ENCODE measurements at places on chromosomes 16 and 17. TPM values are rescaled to one million over a fixed set of nuclear protein-coding genes. Genes with fewer than 3 reads are reported as not detected.

Gene KRTAP17-1
- not detected for total RNA-seq

Gene GRAPL
- total RNA-seq: 2.2 TPM

Gene FOXL1
- total RNA-seq: 1.2 TPM

Gene ASPHD1
- total RNA-seq: not detected

Gene TRPV2
- 3.7 TPM for total RNA-seq

Gene CCL17
- total RNA-seq: not detected

Gene CACNA1G
- total RNA-seq: not detected

Gene TM4SF5
- total RNA-seq: 42.6 TPM

- no peak for DNase-seq
These were observed 7.9 kb downstream of the QPRT start for GRCh38 chr16:29686740-29687332.

GRCh38 chr17:70810609-70811008 is 641.3 kb downstream of the KCNJ2 start:
- DNase-seq: no peak

DNA sequence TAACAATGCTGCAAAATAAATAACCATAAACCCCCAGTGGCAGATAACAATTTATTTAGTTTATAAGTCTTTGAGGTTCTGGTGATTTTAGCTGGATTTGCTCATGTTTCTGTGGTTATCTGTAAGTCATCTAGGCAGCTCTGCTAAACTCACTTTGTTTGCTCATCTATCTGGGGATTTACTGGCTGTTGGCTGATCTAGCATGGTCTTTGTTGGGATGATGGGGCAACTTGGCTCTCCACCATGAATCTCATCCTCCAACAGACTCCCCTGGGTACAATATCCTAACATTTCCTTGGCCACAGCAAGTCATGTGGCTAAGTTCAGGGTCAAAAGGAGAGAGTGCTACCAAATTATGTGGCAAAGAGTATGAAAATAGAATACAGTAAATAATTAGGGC is 359.3 kb downstream of the CA10 start:
- no peak for DNase-seq

DNA sequence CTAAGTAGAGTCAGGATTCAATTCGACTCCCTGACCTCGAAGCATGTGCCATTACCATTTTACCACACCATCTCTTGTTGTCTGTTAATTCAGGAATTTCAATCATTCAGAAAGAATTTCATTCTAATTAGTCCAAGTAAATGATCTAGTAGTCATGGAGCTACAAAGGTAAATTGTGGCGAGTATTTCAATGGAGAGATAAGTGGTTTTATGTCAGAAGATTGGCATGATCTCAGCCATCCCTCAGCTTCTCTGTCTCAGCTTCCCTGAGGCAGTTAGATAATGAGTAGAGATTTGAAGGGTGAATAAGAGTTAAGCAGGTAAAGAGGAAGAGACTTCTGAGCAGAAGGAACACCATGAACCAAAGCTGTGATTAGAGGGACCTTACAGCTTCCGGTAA is 93.6 kb downstream of the HS3ST4 start:
- no peak for DNase-seq

- peak; percentile 38 for DNase-seq
These were observed 138.7 kb upstream of the RPH3AL start for GRCh38 chr17:491086-492021.

DNA sequence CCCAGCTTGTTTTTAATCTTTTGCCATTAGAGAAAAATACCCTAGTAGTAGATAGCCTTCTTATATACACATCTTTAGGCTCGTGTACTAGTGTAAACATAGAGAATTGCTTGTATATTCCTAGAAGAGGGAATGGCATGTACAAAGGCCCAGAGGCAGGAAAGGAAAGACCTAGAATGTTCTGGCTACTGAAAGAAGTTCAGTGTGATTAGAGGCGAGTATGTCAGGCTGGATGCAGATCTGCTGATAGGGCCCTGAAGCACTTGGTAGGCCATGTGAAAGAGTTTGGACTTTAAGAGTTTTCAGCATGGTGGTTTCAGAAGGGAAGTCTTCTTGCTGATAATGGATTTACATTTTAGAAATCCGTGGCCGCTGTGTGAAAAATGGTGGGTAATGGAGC is 17.4 kb downstream of the CTCF start:
- no peak for DNase-seq

GRCh38 chr17:82031885-82032627 is 578 bp downstream of the RAC3 start:
- peak; percentile 80 for DNase-seq

DNA sequence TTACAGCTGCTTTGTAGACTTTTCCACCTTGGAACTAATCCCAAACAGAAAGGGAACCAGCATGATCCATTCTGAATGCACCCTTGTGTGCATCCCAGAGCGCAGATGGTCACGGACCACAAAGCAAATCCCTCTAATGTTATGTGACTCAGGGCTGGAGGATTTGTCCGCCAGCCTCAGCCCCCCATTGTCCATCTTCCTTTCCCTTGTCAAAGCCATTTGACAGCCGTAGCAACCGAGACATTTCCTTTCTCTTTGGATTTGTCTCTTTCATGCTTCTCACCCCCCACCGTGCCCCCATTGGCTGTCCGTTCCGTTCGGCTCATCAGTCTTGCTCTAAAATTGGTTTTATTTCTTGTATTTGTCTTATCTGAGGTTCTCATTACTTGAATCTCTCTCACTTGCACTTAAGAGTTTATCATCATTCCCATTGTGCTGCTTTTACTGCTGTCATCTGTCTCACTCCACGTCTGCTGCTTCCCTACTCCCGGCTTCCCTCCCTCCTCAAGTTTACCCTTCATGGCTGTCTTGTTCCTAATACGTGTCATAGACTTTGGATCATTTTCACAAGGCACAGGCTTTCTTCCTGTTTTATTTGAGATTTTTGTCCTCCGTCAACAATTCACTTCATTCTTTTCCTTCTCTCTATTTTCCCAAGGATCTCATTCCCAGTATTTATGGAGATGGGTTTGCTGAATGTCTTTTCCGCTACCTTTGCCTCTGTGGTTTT is 163.4 kb upstream of the ERCC4 start:
- no peak for DNase-seq

- no peak for DNase-seq
These were observed 62.8 kb upstream of the B4GALNT2 start for GRCh38 chr17:49069585-49070273.

DNA sequence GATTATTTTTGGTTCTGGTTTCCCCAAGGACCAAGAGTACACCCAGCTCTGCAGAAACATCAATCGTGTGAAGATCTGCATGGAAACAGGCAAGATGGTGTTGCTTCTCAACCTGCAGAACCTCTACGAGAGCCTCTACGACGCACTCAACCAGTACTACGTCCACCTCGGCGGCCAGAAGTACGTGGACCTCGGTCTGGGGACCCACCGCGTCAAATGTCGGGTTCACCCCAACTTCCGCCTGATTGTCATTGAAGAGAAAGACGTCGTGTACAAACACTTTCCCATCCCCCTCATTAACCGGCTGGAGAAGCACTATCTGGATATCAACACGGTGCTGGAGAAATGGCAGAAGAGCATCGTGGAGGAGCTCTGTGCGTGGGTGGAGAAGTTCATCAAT is 67.4 kb upstream of the ENDOV start:
- DNase-seq: no peak

- DNase-seq: no peak
These were observed 8.0 kb upstream of the CCL1 start for GRCh38 chr17:34370997-34371395.

GRCh38 chr17:29483503-29483902 is 83.3 kb downstream of the ABHD15 start:
- no peak for DNase-seq

GRCh38 chr17:50353600-50354195 is 7.8 kb downstream of the XYLT2 start:
- no peak for DNase-seq

DNA sequence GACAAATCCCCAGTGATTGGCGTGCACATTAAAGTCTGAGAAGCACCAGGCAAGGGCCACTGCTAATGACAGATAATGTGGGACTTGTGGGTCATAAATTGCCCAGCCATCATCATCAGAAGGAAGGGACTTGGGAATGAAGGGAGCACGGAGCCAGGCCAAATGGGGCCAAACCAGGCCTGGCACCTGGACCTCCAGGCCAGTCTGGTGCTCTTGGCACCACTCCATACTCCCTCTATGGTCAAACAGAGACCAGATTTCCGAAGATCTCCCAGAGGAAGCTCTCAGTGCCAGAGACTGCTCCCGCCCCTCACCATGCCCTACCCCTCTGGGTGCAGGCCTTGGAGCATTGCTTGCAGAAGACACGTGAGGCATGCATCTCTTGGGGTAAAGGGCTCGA is 142.2 kb downstream of the CCDC182 start:
- no peak for DNase-seq

DNA sequence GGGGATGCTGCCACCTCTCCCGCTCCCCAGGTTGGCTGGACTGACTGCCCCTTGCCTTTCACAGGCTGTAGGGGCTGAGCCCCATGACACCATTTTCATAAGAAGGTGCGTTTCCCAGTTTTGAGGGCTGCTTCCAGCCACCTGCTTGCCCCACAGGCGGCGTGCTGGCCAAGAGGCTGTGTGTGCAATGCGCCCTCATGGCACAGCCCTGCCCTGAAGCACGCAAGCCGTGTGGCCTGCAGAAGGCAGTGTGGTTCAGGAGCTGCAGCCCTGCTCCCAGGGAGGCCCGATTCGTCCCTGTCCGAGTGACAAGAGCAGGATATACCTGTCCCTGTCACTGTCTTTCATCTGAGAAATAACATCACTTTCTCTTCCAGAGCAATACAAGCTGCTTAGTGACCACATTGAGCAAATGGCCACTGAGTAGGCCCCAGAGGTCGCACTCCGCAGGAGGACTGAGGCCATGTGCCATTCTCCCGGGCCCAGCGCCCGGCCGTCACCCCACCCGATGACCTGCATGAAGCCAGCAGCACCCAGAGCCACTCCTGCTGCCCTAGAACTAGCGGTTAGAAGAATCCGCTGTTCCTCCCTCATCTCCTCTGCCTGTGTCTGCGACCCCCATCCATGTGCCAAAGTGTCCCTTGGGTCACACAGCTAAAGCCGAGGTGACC is 24.2 kb downstream of the CIBAR2 start:
- no peak for DNase-seq

- no peak for DNase-seq
These were observed 107.3 kb downstream of the WWOX start for GRCh38 chr16:78206623-78207223.

DNA sequence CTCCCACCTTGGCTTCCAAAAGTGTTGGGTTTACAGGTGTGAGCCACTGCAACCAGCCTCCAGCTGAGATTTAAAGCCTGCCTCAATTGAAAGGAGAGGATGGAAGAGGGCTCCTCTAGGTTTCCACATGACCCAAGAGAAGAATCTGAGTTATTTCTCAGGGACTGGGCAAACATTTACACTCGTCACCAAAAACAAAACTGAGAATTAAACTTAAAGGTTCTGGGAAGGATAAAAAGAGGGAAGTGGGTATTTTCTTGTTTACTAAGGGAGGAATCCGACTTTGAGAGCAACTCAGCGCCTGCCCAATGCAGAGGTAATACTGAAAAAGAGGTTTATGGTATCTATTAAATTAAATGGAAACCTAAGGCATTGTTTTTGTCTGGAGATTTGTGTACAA is 13.3 kb downstream of the HOXB1 start:
- no peak for DNase-seq

DNA sequence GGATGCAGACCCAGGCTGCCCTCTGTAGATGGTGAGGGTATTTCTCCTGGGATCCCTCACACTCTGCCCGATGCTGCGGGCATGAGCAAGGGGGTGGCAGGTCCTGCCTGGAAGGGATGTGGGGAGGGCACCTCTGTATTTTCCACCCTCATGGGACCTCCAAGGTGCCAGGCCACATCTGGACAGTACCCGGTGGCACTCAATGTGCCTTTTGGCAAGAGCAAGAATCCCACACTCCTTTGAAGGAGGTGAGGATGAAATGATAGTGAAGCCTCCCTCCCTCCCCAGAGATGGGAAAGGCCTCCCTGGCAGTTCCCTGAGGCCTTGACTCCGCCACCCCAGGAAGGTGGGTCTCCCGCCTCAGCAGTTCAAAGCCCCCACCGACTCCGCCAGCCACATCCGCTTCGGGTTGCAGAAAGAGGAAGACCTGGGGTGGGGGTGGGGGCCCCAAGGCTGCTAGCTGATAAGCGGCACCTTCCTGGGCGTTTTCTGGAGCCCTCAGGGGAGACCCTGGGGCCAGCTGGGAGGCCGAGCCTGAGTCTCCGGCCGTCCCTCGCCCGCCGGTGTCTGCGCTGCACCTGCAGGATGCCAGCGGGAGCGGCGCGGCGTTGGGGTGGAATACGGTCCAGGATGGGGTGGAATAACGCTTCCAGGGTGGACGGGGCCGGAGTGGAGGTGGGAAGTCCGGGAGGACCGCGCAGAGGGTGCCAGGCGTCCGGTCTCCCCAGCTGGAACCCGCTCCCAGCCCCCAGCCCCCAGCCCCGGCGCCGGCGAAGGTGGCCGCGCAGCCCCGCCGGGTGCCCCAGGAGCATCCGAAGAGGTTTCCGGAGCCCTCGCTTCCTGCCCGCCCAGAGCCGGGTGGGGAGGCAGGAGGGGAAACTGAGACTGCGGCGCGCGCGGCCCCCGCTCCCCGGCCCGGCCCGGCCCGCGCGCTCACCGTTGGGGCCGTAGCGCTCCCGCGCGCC is 718 bp downstream of the ATP2A3 start:
- peak; percentile 73 for DNase-seq

DNA sequence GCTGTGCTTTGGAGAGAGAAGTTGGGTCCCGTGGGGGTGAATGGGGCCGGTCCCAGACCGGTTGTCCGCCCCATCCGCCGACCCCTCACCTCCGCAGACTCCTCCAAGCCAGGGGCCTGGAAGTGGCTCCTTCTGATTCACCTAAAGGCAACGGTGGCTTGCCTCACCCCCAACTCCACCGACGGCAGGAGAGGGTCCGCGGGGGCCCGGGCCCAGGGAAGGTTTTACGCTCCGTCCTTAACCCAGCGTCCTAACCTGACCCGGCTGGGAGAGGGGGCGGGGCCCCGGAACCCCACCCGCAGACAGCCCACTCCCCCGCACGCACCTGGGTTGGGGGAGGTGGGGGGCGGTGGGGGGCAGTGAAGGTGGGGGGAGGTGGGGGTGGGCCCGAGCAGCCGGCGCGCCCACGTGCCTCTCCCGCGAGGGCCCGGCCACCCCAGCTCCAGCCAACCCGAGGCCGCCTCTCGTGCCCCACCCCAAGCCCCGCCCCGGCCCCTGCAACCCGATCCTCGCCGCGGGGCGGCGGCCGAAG is 12.7 kb upstream of the CD300A start:
- no peak for DNase-seq
